ENCODE measurements at places on chromosomes 7 and 10. TPM values are rescaled to one million over a fixed set of nuclear protein-coding genes. Genes with fewer than 3 reads are reported as not detected.

Gene PLAC9
- not detected for total RNA-seq

Gene SLC16A9
- total RNA-seq, result not detected

Gene OPTN
- 111 TPM for total RNA-seq

- DNase-seq, result no peak
Observed at GRCh38 chr10:42932116-42932515, 144.8 kb upstream of the RET start.

DNA sequence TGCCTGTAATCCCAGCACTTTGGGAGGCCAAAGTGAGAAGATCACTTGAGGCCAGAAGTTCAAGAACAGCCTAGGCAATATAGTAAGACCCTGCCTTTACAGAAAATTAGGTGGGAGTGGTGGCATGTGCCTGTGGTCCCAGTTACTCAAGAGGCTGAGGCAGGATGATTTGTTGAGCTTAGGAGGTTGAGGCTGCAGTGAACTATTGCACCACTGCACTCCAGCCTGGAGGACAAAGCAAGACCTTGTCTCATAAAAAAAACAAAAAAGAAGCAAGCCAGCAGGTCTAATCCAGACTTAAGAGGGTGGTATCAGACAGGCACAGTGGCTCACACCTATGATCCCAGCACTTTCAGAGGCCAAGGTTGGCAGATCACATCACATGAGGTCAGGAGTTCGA, 24.5 kb upstream of the KCTD7 start:
- DNase-seq, result no peak
